ENCODE measurements at places on chromosomes 1 and 21.

- DNase-seq, result peak; percentile 85
These were observed at the start of gene EVA1B for GRCh38 chr1:36323636-36324352. Gene EVA1B (minus strand): TSS chr1:36323645. CDS start chr1:36323037, 608 bp downstream.

GRCh38 chr1:203317429-203318228 is 12.3 kb downstream of the BTG2 start:
- no peak for DNase-seq

- DNase-seq, result no peak
These were observed 45.8 kb downstream of the PKNOX1 start for GRCh38 chr21:43020177-43020576.

DNA sequence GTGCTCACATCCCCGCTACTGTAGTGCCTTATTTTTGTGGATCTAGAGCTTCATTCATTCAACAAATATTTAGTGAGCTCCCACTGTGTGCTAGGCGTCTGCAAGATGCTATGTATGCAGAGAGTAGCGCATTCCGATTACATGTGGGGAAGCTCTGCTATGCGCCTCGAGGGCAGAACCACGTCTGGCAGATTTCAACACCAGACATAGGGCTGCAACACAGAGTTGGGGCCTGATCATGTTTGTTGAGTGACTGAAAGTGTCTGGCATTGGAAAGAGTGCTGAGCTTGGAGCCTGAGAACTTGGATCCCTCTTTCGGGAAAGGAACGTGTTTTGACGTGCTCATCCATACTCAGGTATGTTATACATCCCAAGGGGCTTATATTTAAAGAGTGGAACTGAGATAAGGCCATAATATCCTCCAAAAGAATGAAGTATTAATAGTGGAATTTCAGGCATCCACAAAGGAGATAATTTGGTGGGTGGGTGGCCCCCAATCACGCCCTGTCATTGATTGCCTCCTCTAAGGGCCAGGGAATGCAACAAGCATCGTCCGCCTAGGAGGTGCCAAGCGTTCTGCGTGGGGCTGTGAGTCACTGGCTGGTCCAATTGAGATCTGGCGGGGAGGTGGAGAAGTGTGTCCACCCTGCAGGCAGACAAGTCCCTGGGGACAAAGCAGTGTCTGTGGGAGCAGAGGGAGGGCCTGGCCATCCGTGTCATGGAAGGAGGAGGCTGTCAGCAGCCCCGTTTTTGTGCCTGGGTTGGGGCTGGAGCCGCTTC is 62.8 kb upstream of the ZBTB40 start:
- DNase-seq, result no peak

DNA sequence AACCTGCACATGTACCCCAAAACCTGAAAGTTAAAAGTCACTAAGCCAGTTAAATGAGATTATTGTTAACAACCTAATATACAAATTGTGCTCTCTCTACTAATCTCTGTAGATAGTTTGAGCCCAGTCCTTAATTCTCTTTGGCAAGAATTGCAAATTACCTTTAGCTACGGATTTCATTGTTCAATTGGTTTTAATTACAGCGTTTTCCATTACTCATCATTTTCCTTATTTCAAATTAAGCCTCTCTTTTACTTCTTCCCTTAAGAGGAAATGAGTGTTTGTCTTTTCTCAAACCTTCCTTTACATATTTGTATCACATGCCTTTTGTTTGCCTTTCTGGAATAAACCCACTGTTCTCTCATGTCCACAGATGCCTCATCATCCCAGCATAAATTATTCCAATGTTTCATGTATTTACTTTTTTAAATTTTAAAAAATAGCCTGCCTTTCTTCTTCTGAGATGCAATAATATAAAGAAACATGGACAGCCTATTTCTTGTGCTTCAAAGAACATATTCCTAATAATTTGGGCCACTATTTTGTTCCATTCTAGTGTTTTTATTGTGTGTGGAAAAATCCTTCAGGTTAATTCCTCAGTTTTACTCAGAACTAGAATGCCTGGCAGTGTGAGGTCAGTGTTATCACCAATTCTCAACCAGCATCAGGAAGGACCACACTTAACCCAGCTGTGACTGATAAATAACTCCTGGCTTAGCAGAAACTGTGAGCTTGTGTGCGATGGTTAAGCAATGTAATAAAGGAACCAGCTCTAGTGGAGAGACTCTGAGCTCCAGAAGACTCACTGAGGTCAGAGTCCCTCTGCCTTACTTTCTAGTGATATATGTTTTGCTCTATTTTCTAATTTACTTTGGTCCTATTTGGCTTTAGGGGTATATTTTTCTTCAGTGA is 600.5 kb downstream of the LTN1 start:
- no peak for DNase-seq

GRCh38 chr1:61101536-61101935 is 19.2 kb downstream of the NFIA start:
- DNase-seq, result no peak

DNA sequence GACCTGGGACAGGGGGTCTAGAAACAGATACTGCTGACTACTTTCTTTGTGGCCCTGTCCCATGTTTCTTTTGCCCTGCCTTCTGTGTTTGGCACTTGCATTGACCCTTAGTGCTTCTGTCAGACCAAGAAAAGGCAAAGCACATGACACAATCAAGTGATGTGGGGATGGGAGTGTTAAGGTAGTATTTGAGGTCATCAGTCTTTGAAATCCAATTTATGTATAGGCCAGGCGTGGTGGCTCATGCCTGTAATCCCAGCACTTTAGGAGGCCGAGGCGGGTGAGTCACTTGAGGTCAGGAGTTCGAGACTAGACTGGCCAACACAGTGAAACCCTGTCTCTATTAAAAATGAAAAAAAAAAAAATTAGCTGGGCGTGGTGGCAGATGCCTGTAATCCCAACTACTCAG is 26.0 kb downstream of the SERBP1 start:
- no peak for DNase-seq

DNA sequence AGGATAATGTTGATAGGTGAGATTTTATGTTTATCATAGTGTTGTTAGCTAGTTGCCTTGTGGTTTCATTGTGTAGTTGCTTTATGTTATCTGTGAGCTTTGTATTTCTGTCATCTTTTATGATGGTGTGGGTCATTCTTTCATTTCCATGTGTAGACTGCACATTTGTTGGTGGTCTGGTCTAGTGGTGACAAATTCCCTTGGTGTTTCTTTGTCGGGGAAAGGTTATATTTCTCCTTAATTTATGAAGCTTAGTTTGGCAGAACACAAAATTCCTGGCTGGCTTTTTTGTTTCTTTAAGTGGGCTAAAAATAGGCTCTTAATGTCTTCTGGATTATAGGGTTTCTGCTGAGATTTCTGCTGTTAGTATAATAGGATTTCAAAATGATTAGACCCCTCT is 347.2 kb upstream of the ADAMTS5 start:
- no peak for DNase-seq

DNA sequence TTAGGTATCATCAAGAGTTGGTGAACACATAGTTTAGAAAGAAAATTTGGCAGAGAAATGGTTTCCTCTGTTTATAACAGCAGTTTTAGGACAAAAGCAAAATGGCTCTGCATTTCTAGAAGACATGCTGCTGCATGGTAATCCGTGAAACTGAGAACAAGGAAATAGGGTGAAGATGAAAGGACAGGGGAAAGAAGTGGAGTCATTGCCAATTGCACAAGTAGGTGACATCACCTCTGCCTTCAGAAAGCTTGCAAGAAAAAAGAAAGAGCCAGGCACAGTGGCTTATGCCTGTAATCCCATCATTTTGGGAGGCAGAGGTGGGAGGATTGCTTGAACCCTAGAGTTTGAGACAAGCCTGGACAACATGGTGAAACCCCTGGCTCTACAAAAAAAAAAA is 217.6 kb downstream of the LMX1A start:
- DNase-seq, result no peak

DNA sequence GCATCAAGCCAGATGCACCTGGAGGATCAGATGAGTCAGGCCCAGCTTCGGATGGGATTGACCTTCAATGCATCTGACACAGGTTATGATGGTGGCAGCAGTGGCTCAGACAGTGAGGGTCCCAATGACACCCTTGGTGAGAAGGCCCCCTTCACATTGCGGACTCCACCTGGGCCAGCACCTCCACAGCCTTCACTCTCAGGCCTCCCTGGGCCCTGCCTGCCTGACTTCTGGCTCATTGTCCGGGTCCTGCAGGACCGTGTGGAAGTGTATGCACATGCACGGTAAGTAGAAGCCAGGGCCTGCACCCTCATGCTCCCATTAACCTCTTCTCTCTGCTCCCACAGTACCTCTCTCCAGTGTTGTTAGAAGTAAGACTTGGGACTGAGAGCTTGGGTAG is 20.8 kb downstream of the HYI start:
- peak; percentile 58 for DNase-seq

GRCh38 chr1:23756676-23757075 is 13.4 kb downstream of the ELOA start:
- DNase-seq, result no peak

GRCh38 chr1:71101839-71102376 is 21.1 kb upstream of the ZRANB2 start:
- DNase-seq, result no peak

DNA sequence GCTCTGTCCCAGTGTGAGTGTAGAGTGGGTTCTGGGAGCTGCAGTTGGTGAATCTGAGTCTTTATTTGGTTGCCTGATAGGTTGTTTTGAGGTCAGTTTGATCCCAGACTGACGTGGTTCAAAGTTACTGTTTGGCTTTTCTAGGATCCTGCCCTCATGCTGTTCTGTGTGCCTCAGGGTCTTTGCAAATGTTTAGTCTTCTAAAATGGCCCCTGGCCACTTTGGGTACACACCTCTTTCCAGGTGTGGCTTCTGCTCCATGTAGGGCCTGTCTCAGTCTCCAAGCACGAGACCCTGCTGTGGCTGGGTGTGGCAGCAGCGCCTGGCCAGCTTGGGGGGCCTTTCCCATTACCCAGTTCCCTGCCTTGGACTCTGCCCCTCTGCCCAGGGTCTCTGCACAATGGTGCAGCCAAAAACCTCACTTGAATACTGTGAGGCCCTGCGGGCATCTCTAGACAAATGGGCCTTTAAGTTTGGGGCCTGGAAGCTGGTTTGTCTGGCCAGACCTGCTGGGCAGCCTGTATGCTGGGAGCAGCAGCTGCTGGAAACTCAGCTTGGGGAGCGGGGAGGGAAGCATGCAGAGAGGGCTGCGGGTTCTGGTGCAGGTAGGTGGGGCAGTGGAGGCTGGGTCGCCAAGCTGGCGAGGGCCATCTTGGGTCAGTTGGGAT is 5.6 kb downstream of the PTPRF start:
- DNase-seq, result no peak

DNA sequence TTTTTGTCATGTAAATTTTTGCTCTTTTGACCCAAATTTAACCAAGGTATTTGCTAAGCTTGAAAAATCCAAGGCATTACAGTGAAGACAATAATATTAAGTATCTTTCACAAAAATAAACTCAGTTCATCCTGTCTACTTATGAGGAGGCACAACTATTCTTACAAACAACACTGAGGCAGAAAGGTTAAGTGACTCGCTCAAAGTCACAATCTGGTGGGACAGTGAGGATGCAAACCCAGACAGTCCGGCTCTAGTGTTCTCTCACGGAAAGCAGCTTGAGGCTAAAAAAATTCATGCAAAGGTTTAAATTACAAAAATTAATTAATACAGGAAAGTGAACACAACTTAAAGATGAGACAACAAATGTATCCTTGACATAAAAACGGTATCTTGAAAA is 125.3 kb downstream of the SIPA1L2 start:
- DNase-seq, result no peak

- DNase-seq, result no peak
These were observed 25.7 kb downstream of the AKNAD1 start for GRCh38 chr1:108831225-108831624.
